Psoas muscle (tissue), 8 donors: ENCODE measurements at places on chromosomes 3 and 15.

DNA sequence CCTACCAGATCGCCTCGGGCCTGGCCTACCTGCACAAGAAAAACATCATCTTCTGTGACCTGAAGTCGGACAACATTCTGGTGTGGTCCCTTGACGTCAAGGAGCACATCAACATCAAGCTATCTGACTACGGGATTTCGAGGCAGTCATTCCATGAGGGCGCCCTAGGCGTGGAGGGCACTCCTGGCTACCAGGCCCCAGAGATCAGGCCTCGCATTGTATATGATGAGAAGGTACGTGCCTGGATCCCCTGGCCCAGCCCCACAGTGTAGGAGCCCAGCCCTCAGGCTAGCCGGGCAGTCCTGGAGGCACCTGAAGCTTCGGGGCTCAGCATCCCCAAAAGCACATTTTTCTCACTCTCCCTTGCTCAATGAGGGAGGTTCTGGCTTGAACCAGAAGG, 135.8 kb downstream of the LRRK1 start:
- DNase-seq: no peak

DNA sequence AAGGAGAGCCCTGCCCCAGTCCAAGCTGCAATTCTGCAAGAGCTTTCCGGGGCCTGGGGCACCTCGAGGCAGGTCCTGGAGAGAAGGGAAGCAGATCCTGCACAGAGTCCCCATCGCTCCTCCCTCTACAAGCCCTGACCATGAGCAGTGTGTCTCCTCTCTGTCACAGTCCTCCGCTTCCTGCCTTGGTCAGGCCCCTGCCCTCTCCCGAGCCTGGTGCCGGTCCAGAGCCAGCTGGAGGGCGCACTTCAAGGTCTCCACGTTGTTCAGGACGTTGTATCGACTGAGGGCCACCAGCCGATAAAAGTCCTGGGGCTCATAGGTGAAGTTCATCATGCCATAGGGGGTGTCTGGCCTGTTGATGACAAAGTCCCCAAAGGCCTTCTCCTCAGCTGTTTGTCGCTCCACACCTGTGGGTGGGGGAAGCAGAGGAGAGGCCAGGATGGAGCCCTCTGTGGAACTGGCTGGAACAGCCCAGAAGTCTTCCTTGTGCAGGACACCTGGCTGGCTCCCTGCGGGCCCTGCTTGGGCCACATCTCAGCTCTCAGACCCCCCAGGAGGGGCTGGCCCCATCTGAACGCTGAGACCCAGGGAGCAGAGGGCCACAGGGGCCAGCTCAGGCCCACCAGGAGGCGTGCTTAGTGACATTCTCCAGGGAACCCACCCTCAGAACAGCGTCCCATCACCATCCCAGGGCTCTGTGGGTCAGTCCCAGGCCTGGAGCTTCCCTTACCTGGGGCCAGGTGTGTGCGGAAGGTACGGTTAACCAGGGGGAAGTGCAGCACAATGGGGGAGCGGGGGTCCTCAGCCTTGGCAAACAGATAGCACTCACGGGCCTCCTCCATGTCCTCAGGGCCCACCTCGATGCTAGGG, 14.4 kb downstream of the PLA2G4F start:
- DNase-seq: no peak

DNA sequence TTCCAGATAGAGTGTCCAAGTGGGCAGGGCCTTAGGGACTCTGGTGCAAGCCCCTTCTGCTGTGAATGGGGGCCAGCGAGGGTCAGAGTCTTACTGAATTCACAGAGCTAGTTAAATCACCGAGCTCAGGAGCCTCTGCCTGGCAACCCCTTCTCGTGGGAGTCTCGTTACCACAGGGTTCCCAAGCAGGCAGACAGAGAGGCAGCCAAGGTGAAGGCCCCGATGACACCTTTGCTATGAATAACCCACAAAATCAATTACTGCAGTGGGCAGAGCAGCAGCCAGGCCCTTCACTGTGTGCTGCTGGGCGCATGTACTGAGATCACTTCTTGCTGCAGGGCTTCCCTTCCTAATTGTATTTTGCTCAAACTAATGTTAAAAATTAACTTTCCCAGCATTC, 56.9 kb downstream of the SPSB4 start:
- DNase-seq: no peak

DNA sequence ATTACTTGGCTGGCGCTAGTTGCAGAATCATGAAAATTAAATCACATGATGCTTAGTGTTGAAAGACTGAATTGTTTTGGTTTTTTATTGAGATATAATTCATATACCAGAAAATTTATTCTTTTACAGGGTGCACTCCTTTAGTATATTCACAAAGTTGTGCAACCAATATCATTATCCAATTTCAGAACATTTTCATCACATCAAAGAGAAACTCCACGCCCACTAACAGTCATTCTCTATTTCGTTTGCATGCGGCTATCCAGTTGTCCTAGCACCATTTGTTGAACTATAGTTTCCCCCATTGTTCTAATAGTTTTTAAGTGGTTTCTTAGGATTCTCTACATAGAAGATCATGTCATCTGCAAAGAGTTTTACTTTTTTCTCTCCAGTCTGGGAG, 3.7 kb downstream of the EHD4 start:
- no peak for DNase-seq
